ENCODE measurements at places on chromosomes 7 and 10. TPM values are rescaled to one million over a fixed set of nuclear protein-coding genes. Genes with fewer than 3 reads are reported as not detected.
A peak's percentile ranks its signal among the peaks of the same experiment; 100 is the strongest.

DKK1 gene
- total RNA-seq, result 563 TPM

- peak overlapping the region; percentile 100 for H3K27ac ChIP-seq
- peaks cover 27% of the 10 kb centered on the region for H3K36me3 ChIP-seq
- peak; percentile 92 for DNase-seq
These were observed 4.9 kb downstream of the DKK1 start for GRCh38 chr10:52318822-52319464.

DNA sequence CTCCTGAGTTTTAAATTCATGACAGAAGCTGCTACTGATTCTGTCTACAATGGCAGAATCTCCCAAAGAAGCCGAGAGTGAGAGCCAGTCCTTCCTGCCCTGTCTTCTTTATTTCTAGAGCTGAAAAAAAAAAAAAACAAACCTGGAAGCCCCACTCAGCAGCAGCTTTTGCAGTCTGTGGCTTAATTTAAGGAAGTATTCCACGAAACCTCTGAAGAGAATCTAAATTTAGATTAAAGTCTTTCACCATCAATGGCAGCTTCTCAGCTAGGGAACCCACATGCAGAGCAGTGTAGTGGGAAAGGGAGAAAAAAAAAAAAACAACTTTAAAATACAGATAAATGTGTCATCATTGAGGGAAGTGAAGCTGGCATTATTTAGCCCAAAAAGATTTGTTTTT is 23.4 kb downstream of the SMURF1 start:
- no peaks in the 10 kb centered on the region for H3K36me3 ChIP-seq
- peaks cover 39% of the 10 kb centered on the region for H3K4me1 ChIP-seq
- H3K4me3 ChIP-seq, result no peak overlapping the region
- no peaks in the 10 kb centered on the region for H3K27me3 ChIP-seq

ARHGEF35 gene
- 12.0 TPM for total RNA-seq

DNAJC12 gene
- total RNA-seq, result 0.44 TPM

DNA sequence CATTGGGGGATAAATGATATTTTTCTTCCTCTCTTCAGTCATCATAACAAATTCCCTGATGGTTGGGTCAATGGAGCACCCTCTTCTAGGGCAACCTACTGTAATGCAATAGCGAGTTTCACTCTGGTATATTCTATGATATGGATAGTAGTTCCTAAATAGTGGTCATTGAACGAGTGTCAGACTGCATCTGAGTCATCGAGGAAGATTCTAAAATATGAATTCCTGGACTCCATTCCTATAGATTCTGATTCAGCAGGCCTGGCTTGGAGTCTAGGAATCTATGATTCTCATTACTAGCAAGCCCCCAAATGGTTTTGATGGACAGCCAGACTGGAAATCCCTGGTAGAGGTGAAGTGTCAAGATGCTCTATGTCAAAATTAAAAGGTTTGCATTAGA is 254.5 kb downstream of the BUB3 start:
- no peak for DNase-seq
- peaks cover 13% of the 10 kb centered on the region for H3K27me3 ChIP-seq
- H3K4me3 ChIP-seq, result no peak overlapping the region
- no peaks in the 10 kb centered on the region for H3K4me1 ChIP-seq
- H3K27ac ChIP-seq, result no peak overlapping the region

DNA sequence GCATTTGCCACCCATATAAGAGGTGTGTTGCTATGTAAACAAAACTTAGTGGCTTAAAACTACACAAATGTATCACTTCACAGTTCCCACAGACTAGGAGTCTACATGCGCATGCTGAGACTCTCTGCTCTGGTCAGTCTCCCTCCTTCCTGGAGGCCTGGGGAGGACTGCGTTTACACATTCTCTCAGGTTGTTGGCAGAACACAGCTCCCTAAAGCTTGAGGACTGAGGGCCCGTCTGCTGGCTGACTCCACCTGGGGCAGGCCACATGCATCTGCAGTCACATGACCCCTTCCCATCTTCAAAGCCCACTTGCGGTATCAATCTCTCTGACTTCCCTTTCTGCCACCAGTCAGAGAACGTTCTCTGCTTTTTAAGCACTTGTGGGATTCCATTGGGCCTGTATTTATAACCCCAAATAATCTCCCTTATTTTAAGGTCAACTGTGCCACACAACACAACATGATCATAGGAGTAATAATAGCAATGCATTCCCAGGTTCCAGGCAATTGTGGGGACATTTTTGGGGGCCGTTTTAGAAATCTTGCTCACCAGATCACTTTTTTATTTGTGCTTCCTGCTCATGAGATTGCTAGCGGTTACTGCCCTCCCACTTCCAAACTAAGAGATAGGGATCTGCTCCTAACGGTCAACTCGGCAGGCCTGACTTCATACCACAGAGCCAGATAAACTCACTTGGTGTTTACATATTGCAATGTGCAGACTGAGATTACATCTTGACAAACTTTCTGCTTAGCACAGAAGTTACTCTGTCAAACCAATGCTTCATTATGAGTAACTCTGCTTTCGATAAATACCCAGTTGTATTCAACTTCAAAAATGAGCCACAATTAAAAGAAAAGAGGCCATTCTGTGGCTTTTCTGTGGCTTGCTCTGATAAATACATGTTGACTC is 96.3 kb downstream of the ALOX5 start:
- no peak overlapping the region for H3K4me3 ChIP-seq
- H3K36me3 ChIP-seq, result no peaks in the 10 kb centered on the region
- H3K27me3 ChIP-seq, result no peaks in the 10 kb centered on the region
- H3K4me1 ChIP-seq, result peaks cover 78% of the 10 kb centered on the region
- no peak for DNase-seq

DNA sequence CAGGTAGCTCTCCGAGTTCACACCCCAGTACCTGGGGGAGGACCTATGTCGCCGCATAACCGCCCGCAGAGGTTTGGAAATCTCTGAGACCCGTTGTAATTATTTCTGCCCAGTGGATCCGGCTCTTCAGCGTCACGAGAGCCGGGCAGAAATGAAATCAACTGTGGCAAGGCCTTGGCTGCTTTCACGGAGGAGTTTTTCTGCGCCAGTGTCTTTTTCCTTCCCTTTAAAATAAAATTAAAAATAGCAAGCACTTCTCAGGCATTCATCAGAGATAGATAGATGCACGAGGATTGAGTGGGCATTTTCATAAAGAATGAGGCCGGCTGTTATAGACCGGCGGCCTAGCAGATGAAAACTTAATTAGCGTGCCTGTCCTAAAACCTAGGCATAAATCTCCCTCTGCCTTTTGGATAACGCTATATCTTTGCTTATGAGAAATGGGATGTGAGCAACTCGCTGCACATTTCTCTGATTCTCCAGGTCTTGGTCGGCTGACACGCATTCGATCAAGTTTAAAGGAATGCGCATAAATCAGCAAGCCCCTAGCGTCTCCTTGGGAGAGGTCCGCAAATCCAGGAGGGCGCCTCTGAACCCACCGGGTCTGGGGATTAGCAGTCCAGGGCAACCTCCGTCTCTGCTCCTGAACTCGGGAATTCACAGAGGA is 6.4 kb downstream of the HOXA13 start:
- no peak overlapping the region for H3K4me3 ChIP-seq
- H3K4me1 ChIP-seq, result peaks cover 4% of the 10 kb centered on the region
- H3K36me3 ChIP-seq, result no peaks in the 10 kb centered on the region
- H3K27me3 ChIP-seq, result no peaks in the 10 kb centered on the region

PLXDC2 gene
- 0.21 TPM for total RNA-seq

GRCh38 chr10:133466683-133467275 is 13.0 kb downstream of the SCART1 start:
- no peak for DNase-seq
- H3K4me1 ChIP-seq, result no peaks in the 10 kb centered on the region
- H3K27me3 ChIP-seq, result peaks cover 8% of the 10 kb centered on the region
- no peak overlapping the region for H3K4me3 ChIP-seq

GRCh38 chr10:20999699-21000098 is 102.6 kb upstream of the NEBL start:
- no peak for DNase-seq
- peaks cover 12% of the 10 kb centered on the region for H3K4me1 ChIP-seq
- no peaks in the 10 kb centered on the region for H3K36me3 ChIP-seq
- no peak overlapping the region for H3K27ac ChIP-seq
- H3K4me3 ChIP-seq, result no peak overlapping the region

ELFN1 gene
- total RNA-seq, result 39.0 TPM

DNA sequence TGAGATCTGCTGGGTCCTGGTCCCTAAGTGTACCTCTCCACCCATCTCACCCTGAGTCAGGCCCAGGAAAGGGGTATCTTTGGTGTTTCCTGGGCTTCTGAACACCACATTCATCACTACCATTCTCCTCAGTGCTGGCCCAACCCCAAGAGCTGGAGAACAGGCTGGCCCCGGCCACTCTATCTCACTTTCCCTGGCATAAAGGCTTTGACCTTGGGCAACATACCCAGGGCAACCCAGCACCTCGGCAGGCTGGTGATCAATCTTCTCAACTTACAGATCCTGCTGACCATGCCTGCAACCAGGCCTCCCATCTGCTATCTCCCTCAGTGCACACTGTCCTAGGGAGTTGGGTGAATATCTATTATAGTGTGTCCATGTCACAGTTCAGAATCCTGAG is 2.1 kb downstream of the VSIR start:
- H3K27ac ChIP-seq, result peak overlapping the region; percentile 55
- no peaks in the 10 kb centered on the region for H3K36me3 ChIP-seq
- H3K4me1 ChIP-seq, result peaks cover 73% of the 10 kb centered on the region
- no peak for DNase-seq
- no peaks in the 10 kb centered on the region for H3K27me3 ChIP-seq

DNA sequence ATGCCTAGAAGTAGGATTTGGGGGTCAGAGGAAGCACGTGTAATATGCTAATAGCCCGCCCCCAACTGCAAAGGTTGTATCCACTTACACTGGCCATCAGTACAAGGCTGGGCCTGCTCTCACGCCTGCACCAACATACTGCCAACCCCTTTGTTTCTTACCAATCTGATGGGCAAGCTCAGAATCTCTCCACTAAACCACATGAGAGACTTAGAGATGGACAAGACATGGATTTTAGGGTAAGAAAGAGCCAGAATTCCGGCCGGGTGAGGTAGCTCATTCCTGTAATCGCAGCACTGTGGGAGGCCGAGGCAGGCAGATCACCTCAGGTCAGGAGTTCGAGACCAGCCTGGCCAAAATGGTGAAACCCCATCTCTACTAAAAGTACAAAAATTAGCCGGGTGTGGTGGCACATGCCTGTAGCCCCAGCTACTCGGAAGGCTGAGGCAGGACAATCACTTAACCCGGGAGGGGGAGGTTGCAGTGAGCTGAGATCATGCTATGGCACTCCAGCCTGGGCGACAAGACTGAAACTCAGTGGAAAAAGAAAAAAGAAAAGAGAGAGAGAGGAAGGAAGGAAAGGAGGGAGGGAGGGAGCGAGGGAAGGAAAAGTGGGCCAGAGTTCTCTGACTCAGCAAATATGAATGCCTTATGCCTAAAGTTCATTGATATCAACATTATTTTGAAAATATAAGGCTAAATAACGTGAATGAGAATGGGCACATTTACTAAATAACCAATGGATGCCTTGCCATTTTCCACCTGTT is 162.2 kb downstream of the SLIT1 start:
- DNase-seq, result no peak
- no peaks in the 10 kb centered on the region for H3K27me3 ChIP-seq
- peaks cover 26% of the 10 kb centered on the region for H3K4me1 ChIP-seq
- H3K36me3 ChIP-seq, result no peaks in the 10 kb centered on the region
- no peak overlapping the region for H3K4me3 ChIP-seq

Data from Panc1 (cell line).